ENCODE measurements at places on chromosomes 5 and 9.
A peak's percentile ranks its signal among the peaks of the same experiment; 100 is the strongest.

- DNase-seq = no peak
Measured at GRCh38 chr5:123448743-123449142, 25.5 kb upstream of the CEP120 start.

DNA sequence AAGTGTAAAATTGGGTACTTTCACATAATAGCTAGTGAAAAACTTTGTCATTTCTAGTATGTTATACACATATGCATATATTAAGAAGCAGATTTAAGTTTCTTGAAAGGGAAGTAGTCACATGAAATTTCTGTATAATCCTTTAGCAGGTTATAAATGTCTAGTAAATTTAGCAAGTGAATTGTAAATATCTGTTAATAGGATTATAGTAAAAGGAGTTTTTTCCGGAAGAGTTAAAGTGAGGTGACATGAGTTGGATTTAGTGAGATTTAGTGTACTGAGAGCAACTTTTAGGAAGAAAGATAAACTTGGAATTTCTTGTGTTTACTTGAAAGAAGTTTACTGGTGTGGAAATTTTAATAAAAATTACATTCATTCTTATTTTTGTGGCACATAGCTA is 38.4 kb downstream of the SPIN1 start:
- DNase-seq = no peak

DNA sequence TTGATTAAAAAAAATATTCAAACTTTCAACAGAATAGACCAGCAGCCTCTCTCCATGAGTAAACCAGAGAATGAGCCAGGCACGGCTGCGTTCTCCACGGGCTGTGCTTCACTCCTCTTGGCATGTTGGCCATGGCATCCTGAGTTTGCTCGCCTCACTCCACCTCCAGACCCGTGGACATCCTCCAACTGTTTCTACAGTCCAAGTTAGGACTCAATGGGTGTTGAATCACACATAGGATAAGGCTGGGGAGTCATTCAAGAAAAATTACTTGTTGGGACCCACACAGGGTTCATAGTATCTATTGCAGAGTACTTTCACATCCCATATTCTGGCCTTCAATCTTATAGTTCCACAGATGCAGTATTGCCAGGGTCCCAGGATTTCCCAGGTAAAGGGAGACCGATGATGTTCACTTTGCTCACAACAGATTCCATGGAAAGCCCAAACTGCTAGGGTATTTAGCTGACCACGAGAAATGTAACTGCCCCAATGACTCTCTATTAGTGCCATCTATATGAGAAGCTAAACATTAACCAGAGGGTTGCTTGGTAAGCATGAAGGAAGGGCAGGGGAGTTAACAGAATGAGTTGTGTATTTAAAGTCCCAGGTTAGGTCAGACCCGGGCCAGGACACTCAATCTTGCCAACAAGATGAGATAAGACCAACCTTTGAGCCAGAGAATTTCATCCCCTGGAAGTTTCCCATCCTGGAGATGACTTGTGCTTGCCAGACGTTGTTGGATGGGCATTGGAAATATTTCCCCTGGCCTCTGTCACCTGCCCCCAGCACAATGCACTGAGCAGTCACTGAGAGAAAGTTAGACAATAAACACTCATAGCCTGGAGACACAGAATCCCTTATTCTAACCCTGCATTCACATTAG is 19.7 kb upstream of the GDA start:
- no peak for DNase-seq

DNA sequence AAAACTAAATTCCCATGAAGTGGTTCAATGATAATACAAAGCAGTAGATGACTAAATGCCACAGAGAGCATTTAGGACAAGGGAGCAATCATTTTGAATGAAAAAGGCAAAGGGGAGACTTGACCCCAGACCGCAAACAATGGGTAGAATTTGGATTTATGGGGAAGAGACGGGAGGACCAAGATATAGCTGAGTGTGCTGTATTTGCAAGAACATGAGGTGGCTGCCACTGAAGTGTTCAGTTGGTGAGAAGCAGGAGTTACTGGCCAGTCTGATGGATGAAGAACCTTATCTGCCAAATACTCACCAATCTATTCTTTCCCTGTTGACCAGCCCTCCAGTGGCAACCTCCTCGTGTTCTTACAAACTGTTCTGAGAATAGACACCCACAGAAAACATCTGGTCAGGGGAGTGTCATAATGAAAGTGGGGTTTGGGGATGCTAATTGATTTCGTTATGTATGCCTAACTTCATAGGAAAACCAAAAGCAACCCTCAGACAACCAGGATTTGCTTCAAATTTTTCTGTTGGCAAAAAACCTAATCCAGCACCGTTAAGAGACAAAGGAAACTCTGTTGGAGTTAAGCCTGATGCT is 19.8 kb downstream of the TDRD7 start:
- DNase-seq = no peak

- peak; percentile 28 for DNase-seq
Measured at GRCh38 chr5:169667896-169668674, 31.0 kb downstream of the DOCK2 start.

DNA sequence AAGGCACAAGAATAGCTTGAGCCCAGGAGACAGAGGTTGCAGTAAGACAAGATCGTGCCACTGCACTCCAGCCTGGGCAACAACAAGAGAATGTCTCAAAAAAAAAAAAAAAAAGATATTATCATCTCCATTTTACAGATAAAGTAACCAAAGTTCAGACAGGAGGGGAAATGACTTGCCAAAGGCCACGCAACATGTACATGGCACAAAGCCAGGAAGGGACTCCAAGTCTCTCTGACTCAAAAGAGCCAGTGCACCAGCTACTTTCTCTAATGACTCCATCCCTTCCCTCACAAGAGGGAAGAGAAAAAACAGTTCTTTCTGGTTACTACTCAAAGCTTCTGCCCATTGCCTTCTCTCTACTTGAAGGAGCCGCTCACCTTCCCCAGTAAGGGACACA is 34.1 kb downstream of the SIL1 start:
- DNase-seq = no peak

- DNase-seq = peak; percentile 72
Measured at GRCh38 chr5:76867827-76868693, 18.2 kb downstream of the S100Z start.

DNA sequence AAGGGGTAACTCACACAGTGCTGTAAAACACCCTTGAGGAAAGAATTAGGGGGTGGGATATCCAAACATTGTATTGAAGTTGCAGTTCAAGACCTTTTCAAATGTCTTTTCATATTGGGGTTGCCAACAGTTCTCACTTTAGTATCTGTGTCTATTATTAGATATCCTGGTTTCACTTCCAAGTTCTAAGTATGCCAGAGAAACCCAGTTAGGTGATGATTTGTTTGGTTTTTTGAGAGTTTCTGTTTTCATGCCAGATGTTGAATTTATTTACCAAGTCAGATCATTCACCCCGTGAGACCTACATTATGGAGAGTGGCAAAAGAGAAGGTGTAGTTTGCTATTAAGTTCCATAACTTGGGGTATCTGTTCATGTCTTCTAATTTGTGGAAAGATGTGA is 64.5 kb downstream of the C9orf152 start:
- no peak for DNase-seq

DNA sequence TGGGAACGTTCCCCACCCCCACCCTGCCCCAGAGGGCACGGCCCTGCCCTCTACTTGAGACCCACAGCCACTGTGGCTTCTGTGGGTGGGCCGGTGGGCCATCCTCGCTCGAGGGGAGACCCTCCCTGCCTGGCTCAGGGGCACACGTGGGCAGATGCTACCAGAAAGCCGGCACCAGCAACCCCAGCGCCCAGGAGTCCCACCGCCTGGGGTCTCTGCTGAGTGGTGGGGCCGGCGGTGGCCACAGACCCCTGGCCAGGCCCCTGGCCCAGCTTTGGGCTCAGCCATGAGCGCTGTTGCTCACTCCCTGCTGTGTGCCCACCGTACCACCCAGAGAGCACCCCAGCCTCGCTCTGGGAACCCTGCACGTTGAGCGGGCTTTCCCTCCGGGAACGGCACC is 16.5 kb upstream of the NRARP start:
- DNase-seq = peak; percentile 0

- DNase-seq = no peak
Measured at GRCh38 chr5:20972419-20972925, 984.5 kb upstream of the CDH18 start.

DNA sequence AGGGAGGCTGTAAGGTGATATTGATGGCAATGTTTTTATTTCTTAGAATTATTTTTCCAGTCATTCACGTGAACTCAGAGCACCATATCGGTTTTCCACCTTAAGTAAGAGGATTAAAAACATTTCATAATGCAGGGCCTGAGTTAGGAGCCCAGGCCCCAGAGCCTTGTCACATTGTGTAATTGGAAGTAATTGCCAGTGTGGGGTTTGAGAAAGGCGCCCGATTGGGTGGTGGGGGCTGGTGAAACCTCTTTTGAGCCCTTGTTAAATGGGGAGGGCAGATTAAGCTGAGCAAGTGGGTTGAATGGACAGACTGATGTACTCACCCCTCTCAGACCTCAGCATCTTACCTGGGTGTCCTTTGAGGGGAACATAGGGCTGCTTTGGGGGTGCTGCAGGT is 116.7 kb upstream of the PITX1 start:
- DNase-seq = no peak

- DNase-seq = peak; percentile 6
Measured at GRCh38 chr9:125343518-125344275, 82.1 kb downstream of the GAPVD1 start.
